ENCODE measurements at places on chromosomes 1 and 21.

GRCh38 chr1:244968471-244968871, 104.1 kb upstream of the HNRNPU start:
- no peak for DNase-seq

DNA sequence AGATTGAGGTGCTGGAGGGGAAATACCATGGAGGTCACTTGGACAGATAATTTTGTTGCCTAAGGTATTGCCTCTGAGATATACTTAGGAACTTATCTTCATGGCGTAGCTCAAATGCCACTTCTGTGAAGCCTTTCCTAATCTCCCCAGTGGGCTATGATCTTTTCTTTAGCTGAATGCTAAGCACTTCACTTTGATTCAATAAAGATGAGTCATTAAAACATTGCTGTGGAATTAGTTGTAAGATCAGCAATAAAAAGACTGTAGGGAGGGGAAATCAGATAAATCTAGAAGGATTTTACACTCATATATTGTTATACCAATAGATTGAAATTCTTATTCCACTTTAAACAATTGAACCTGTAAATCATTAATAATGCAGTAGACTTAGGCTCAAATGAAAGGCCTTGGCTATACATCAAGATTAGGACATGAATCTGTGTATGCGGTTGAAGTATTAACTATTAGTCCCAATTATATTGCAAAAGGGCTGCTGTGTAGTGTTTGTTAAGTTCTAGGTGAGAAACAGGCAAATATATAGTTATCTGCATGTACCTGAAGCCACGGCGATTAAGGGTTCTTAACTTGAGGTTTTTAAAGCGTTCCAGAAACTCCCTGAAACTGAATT, 19.2 kb upstream of the MAGOH start:
- no peak for DNase-seq

DNA sequence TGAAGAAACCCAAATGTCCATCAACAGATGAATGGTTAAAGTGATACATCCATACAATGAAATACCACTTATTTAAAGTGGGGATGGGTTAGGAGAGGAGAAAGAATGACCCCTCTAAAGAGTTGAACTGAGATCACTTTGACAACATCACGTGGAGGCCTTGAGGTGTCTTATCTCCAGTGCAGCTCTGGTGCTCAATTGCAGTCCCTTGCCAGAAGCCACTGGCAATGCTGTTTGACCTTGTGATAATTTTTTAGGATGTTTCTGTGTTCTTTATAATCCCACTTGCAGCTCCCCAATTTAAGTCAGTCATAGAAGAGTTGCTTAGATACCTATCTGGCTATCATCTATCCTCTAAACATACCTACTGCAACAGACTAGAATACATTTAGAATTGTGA, 167.6 kb downstream of the ZNF648 start:
- DNase-seq = no peak

DNA sequence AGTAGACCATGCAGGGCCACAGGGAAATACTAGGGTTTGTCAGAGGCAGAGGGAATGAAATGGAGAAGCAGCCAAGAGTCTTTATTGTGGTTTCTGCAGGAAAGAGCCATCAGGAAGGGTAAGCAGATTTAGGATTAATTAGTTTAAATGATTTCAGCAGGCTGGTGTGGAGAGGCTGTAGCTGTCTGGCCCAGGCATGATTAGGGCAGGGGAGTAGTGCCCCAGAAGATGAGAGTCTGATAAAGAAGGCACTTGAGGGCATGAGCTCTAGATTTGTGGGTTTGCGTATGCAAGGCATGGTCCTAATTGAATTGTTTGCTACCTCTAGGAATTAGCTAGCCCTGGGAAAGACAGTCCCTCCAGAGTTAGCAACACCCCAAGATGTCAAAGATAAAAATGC, 484.6 kb upstream of the PLXNA2 start:
- DNase-seq = no peak

- no peak for DNase-seq
These were observed 1.4 kb downstream of the DSCAM start for GRCh38 chr21:40845441-40845995.

GRCh38 chr21:38486706-38487105, 11.6 kb downstream of the ERG start:
- DNase-seq = no peak

DNA sequence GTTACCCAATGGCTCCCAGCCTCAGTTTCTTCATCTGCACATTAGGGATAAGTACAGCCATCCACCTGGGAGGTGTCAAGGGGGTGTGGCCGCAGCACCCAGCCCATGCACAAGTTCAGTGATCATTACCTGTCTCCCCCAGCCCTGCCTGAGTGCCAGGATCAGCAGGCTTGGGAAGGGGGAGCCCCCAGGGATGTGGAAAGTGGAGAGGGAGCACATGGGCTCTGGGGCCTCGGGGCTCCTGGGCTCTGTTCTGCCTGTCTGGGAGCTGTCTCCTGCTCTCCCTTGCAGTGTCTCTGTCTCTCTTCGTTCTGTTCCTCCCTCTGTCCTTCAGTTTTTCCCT, 10.8 kb upstream of the PADI1 start:
- no peak for DNase-seq

DNA sequence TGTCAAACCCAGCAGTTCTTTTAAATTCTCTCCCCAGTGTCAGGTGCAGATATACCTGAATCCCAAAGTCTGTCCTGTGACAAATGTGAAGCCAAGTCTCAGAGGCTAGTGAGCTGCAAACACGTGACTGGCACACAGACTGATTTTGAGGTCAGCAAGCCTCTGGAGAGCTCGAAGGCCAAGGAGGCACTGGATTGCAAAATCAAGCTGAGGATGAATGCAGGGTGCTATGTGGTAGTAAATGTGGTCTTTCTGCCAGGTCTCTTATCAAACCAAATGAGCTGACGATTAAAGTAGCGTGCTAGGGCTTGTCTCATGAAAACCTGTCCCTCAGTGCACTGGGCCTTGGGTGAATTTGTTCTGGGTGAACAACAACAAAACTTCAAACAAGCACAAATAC, 20.6 kb downstream of the GPR3 start:
- no peak for DNase-seq

GRCh38 chr21:19850157-19850556, 1148.1 kb upstream of the NCAM2 start:
- no peak for DNase-seq

DNA sequence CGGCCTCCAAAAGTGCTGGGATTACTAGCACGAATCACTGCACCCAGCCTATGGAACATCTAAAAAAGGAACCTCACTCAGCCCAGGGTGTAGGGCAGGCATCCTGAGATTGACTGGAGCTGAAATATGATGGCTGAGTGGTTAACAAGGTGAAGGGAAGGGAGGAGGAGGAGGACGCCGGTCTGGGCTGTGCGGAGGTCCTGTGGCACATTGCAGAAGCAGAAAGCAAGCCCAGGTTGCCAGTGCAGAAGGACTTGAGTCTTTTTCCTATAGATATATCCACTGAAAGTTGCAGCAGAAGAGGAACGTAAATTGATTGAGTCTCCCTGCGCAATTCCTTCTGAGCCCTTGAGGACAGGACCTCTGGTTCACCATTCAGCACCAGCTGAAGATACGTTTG, 1.5 kb upstream of the KIF17 start:
- DNase-seq = no peak

DNA sequence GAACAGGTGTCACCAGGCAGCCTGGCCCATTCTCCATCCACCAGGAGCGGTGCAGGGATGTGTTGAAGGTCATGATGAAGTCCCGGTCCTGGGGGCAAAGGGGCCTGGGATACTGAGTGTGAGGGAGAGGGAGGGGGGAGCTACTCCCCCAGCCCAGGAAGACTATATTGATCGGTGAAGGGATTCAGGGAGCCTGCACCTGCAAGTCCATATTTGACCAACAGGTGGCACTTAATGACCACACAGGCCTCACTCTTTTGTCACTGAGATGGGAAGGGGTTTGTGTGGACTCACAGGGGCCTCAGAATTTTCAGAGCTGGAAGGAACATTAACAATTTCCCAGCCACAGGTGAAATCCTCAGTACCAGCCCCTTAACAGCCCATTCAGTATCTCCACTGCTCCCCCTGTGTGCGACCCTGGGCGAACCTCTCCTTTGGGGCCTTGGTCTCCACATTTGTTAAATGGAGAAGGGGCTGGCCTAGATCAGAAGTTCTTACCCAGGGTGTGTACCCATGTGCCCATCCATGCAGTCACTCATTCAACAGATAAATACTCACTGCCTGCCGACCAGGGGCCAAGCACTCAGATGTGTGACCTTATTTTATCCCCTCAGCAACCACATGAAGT, 55.6 kb downstream of the NKAIN1 start:
- DNase-seq = no peak

GRCh38 chr1:191206513-191207207, 729.0 kb upstream of the BRINP3 start:
- DNase-seq = no peak

DNA sequence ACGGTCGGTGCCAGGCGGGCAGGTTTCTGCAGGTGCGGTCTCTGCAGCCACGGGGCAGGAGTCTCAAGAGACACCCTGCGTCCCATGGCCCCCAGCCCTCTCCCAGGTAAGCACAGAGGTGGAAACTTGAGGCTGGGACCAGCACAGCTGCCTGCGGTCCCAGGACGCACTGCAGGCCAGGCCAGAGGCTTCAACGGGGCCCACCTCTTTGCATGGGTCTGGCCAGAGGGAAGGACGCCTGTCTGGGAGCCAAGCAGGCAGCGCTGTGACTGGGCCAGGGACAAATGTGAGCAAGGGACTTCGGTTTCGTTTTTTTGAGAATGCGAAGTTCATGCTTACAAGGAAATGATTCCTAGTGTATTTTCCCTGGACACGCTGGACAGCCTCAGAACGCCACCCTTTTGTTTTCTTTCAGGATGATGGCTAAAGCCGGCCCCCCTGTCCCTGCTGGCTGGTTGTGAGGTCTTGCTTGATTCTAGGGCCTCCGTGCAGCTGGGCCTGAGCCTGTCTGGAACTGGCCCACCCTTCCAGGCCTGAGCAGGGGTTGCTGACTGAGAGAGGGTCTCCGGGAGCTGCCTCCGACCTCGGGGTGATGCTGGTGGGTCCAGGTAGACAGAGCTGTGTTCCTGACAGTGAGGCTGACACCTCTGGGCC, 38.3 kb downstream of the MORN1 start:
- DNase-seq = no peak

GRCh38 chr1:119622311-119623192, 25.5 kb downstream of the ZNF697 start:
- DNase-seq = no peak

- no peak for DNase-seq
These were observed 10.9 kb upstream of the SSBP3 start for GRCh38 chr1:54417123-54417522.

Measured in activated T-helper 1 cell treated with Interleukin-2 at 50 U/mL for 16 hours (primary cell).